Stomach (tissue), 19 donors: ENCODE measurements at places on chromosomes 2 and 18. TPM values are rescaled to one million over a fixed set of nuclear protein-coding genes. Genes with fewer than 3 reads are reported as not detected.
A peak's percentile ranks its signal among the peaks of the same experiment; 100 is the strongest.

The GPR17 gene
- 0.61 TPM for polyA plus RNA-seq

DNA sequence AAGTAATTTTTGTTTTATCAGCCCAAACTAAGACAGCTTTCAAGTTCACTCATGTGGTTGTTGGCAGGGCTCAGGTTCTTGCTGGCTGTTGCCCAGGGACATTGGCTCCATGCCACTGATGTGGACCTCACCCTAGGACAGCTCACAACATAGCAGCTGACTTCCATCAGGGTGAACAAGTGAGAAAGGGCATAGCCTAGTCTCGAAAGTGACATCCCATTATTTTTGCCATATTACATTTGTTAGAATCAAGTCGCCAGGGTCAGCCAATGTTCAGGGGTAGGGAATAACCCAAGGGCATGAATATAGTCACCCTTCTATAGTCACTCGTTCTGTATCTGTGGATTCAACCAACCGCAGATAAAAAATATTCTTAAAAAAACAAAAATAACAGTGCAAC is 10.7 kb upstream of the CWC22 start:
- DNase-seq: peak; percentile 32

The FIGN gene
- polyA plus RNA-seq: 0.33 TPM

The PSD4 gene
- 19.9 TPM for polyA plus RNA-seq

The ALPG gene
- not detected for polyA plus RNA-seq

The TACR1 gene
- not detected for polyA plus RNA-seq

The C2orf78 gene
- not detected for polyA plus RNA-seq

The LRRC30 gene
- not detected for polyA plus RNA-seq
